Stimulated activated CD4-positive, alpha-beta T cell treated with anti-CD3 and anti-CD28 coated beads, Interleukin-1b, Interleukin-23, amount 100 ng/mL, for 1 hour (primary cell): ENCODE measurements at places on chromosomes 1 and 21.

DNA sequence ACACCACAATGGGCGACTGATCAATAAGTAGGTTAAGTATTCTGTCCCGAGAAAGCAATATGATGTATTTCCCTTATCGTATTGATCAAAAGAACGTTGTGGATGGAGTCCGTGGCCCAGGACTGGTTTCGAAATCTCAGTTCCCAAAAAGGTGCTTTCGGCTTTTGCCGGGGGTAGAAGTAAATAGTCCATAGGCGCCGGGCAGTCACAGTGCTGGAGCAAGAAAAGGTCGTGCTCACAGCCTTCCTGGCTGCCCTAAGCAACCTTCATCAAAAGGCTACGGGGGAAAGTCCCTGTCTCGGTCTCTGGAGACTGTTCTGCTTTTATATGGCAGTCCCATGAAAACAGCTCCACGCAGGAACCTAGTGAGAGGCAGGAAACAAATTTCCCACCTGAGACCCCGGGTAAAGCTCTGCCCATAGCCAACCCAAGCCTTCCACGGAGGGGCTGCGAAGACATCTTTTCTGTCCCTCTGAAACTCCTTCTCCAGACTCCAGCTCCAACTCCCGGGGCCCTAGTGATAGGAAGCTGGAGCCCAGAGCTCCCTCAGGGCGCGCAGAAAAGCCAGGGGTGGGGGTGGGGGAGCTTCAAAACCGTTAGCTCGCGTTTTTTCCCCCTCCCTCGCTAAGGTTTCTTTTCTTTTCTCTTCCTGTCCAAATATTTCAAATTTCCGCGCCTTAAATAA is 7.0 kb downstream of the CDKN2C start:
- DNase-seq: no peak

GRCh38 chr1:43942411-43942810 is 4.3 kb upstream of the IPO13 start:
- DNase-seq: no peak

GRCh38 chr1:211788626-211789025 is 41.9 kb downstream of the LPGAT1 start:
- no peak for DNase-seq

- no peak for DNase-seq
These were observed 733.3 kb downstream of the PTPRU start for GRCh38 chr1:29969576-29969975.

DNA sequence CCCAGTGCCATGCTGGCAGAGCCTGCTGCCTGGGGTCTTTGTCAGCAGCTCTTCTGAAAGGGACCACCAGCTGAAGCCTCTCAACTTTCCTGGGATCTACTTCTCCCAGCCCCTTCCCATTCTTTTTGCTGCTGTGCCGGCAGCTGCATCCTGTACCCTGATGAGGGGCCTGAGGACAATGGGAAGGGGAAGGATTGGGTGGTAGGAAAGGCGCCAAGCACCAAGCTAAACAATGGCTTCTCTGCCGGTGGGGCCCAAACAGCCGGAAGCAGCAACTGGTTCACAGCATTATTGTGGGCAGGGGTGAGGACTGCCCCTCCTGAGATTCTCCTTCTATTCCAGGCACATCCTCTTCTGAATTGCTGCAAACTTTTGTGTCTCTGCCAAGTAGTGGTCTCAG is 5.0 kb upstream of the EFCAB14 start:
- DNase-seq: no peak

DNA sequence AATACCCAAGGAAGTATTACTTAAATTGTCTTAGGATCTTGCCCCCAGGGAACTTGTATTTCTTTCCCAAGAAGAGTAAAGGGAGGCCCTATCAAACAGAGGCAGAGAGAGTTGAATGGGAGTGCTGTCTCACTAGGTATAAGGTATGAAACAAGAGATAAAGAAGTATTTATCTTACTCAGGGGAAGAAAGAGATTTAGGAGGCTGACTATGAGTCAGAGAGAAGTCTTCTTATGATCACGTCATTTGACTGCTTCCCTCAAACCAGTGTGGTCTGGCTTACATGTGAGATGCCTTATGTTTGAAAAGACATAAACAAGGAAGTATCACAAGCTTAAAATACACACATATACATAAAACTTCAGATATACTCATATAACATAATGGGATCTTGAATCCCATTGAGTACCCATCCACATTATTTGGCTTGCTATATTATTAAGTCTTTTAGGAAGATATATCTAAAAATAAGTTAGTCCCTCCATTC is 29.6 kb downstream of the DUSP10 start:
- DNase-seq: no peak

DNA sequence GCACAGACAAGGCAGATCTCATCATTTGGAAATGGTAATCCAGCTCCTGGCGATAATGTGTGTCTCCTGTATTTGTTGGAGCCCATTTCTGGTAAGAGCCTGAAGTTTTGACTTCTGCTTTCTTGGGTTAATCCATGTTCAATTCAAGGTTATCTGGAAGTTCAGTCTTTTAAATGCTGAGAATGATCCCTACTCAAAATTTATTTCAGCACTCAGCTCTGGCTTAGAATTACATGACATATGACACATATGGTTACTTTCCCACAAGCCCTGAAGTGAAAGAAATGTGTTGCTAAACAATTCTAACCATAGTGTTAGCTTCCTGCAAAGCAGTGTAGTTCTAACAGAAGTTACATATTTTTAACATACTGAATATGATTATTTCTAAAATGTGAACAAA is 2.7 kb downstream of the PTGFR start:
- DNase-seq: no peak
